ENCODE measurements at places on chromosomes 13 and 19.

DNA sequence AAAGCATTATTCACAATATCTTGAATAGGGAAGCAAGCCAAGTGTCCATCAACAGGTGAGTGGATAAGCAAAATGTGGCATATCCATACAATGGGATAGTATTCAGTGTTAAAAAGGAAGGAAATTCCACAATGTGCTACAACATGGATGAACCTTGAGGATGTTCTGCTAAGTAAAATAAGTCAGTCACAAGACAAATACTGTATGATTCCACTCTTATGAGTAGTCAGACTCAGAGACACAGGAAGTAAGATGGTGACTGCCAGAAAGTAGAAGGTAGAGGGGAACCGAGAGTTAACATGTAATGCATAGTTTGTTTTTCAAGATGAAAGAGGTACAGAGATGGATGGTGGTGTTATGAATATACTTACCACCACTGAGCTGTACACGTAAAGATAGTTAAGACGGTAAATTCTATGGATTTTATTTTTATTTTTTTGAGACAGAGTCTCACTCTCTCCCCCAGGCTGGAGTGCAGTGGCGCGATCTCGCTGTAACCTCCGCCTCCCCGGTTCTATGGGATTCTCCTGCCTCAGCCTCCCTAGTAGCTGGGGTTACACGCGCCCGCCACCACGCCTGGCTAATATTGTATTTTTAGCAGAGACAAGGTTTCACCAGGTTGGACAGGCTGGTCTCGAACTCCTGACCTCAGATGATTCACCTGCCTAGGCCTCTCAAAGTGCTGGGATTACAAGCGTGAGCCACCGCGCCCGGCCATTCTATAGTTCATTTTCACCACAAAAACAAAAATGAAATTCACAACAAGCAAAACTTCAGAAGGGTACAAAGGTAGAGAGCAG is 1.0 kb upstream of the CHAMP1 start:
- peak; percentile 29 for DNase-seq

DNA sequence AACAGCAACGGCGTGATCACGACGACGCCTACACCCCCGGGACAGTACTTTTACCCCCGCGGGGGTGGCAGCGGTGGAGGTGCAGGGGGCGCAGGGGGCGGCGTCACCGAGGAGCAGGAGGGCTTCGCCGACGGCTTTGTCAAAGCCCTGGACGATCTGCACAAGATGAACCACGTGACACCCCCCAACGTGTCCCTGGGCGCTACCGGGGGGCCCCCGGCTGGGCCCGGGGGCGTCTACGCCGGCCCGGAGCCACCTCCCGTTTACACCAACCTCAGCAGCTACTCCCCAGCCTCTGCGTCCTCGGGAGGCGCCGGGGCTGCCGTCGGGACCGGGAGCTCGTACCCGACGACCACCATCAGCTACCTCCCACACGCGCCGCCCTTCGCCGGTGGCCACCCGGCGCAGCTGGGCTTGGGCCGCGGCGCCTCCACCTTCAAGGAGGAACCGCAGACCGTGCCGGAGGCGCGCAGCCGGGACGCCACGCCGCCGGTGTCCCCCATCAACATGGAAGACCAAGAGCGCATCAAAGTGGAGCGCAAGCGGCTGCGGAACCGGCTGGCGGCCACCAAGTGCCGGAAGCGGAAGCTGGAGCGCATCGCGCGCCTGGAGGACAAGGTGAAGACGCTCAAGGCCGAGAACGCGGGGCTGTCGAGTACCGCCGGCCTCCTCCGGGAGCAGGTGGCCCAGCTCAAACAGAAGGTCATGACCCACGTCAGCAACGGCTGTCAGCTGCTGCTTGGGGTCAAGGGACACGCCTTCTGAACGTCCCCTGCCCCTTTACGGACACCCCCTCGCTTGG is 966 bp downstream of the JUNB start:
- DNase-seq, result peak; percentile 84

DNA sequence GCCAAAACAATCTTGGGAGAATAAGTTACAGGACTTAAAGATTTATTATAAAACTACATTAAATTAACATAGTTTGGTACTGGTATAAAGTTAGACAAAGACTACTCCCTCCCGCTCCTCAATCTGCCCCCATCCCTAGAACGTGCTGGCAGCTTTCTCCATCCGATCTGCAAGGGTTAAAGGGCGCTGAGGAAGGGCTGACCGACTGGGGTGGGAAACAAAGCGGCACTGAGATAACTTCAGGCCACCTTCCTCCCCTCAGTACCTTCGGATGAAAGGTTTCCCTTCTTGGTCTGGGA is 790 bp upstream of the SUGT1 start:
- no peak for DNase-seq

DNA sequence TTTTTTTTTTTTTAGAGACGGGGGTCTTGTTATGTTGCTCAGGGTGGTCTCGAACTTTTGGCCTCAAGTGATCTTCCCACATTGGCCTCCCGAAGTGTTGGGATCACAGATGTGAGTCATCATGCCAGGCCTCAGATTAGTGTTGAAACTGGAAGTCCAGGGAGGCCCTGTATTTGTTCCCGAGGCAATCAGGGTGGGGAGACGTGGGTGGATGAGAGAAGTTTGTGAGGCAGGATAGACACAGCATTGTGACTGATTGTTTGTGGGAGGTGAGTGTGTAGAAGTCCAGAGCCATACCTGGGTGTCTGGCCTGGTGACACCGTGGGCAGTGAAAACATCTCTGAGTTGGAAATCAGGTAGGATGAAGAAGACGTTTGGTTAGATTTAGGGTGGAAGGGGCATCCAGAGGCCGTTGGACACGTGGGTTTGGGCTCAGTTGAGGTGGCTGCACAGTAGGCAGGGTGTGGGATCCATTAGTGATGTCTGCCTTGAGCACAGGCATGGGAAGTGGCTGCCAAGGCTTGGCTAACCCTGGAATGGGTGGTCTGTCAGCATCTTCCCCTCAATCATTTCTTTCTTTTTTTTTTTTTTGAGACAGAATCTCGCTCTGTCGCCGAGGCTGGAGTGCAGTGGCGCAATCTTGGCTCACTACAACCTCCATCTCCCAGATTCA is 12.4 kb downstream of the RTN2 start:
- no peak for DNase-seq

DNA sequence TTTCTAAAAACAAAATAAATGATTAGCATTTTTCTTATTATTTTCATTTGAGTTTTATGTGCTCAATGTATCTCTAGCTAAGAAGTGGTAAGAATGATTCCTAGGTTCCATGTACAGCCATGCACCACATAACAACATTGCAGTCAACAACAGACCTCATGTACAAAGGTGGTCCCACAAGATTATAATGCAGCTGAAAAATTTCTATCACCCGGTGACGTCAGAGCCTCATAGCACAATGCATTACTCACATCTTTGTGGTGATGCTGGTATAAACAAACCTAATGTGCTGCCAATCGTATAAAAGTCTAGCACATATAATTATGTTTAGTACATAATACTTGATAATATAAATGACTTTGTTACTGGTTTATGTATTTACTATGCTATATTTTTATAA is 120.5 kb downstream of the SLC7A1 start:
- DNase-seq, result no peak

- no peak for DNase-seq
These were observed 69.7 kb upstream of the WASF3 start for GRCh38 chr13:26487781-26488180.

GRCh38 chr13:51222686-51223559 is 725 bp downstream of the FAM124A start:
- DNase-seq, result no peak

DNA sequence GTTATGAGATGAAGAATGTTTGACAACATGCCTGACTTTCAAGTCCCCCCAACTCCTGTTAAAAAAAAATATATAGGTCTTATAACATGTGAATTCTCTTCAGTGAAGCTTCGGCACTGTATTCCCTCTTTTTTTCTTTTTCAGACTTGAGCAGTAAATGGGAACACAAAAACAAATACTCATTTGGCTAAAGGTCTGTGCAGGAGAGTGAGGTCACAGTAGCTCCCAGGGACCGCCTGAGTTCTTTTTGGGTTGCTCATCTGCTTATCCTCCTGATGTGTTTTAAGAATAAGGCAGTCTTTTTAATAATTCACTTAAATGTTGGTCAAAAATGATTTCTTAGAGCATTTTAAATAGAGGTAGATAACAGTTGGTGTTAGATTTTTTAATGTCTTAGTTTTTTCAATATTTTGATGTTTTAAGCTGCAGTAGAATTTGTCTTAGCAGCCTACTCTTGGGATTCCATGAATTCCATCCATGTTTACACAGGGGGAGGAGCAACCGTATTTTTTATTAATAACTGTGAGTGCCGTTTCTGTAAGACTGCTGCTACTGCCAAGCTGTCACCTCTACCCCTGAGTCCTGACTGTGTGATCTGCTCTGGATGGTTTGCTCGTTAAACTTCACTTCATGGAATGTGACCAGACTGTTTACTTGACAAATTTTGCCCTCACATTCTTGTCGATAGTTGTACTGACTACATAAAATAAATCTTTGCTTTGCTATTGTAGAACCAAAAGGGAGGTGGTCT is 14.9 kb downstream of the HNRNPM start:
- no peak for DNase-seq

- DNase-seq, result no peak
These were observed 29.7 kb upstream of the FREM2 start for GRCh38 chr13:38657191-38657590.

- DNase-seq, result peak; percentile 55
These were observed 1.9 kb upstream of the SH2D3A start for GRCh38 chr19:6769006-6769619.

GRCh38 chr13:50715402-50716146 is 127.9 kb downstream of the DLEU7 start:
- DNase-seq, result no peak
